NCI-H1417 (cell line): ENCODE measurements at places on chromosomes 16 and 17.

DNA sequence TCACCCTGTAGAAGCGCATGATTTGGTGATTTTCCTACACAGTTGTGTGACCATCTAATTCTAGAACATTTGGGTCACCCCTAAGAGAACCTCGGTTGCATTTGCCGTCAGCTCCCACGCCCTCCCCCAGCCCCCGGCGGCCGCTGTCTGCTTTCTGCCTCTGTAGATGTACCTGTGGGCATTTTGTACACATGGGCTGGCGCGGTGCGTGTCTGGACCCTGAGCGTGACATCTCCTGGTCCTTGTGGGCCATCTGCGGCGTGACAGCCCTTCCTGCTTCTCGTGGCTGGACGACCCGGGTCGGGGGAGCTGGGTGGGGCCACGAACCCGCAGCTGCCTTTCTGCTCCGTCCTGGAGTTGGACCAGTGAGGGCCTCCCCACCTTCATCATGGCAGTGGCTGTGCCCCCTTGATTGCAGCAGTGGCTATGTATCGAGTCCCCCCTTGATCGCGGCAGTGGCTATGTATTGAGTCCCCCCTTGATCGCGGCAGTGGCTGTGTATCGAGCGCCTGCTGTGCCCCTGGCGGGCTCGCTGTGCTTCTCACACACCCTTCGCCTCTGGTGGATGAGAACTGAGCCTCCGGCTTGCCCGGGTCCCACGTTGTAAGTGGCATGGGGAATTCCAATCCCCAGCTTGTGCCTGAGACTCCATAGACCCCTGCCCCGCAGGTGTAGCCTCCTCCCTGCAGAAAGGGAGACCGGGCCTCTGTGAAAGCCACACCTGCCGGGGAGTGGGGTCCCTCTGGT lies 24.1 kb downstream of the GSE1 start:
- no peak for DNase-seq

DNA sequence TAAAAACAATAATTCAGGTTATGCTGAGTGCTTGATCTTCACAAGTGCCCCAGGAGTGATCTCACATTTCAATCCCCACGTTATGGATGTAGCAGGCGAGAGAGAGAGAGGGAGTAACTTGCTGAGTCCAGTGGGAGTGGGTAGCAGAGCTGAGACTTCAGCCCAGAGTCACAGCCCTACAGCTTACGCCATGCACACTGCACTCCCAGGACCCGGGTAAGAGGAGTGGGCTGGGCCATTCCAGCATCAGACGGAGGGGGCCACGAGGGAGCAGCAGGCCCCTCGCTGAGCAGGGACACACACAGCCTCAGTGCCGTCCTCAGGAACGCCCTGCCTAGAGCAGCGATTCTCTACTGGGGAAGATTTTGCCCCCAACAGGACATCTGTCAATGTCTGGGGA lies 9.8 kb upstream of the KIF19 start:
- no peak for DNase-seq

DNA sequence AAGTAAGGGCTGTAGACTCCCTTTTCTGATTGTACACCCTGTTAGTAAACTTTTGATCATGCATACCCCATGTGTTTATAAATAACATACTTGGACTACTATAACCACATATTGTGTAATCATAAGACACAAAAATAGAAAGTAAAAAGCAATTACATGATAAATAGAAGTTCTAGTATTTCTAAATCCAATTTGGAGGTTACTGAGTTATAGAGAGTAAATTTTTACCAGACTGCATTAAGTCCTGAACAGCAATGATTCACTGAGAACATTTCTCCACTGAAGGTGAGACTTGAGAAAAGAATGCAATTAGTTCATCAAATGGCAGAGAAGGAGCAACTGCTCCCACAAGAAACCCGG lies 7.7 kb upstream of the TBKBP1 start:
- DNase-seq = no peak

DNA sequence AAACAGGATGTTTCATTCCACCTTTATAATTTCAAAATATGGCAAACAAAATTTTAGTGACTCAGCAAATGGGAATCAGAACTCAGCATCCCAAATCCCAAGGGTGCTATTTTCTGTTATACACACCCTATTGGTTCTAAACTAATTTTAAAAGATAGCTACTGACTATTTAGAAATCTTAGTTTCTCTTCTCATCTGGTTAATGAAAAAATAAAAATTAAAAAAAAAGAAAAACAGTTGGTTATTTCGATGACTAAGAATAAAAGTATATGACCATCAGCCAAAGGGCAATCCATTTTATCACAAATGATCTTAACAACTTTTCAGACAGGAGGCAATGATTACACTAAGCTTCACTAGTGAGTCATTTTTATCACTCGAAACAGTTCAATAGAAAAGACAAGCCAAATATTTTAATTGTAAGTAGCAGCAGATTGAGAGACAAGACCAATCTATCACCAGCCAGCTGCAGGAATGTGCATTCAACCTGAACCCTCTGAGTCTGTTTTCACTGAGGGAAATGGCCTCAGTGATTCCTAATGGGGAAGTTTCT lies 15.2 kb downstream of the PHLPP2 start:
- DNase-seq = no peak

DNA sequence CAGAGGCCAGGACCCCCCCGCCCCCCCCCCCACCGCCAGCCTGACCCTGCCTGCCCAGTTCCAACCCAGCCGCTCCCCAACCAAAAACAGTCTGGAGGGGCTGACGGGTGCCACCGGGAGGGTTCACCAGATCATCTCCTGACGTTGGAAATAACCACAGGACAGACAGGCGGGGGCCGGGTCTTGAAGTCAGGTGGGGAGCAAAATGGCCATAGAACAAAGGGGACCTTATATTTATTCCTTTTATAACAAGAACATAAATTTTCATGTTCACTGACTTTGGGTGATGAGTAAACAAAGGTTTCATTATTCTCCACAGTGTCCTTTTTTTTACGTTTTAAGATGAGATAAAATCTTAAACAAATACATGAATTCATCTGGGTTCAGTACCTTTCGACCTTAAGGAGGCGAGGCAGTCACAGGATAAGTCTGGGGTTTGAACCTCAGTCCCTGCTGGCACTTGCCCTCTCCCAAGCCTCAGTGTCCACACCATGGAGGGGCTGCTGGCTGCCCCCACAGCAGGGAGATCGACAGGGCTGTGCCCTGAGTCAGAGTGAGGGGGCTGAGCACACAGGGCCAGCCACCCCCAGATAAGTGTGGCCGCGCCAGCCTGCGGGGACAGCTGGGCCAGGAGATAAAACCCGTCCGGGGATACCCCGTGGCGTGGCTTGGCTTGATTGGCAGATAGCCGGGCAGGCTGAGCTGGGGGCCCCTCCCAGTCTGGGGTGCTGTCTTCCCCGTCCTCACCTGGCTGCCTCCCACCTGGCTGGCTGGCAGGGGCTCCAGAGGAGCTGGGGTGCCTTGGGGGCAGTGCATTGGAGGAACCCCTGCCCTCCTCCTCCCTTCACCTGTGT lies 15.0 kb downstream of the SLC7A5 start:
- DNase-seq = no peak

DNA sequence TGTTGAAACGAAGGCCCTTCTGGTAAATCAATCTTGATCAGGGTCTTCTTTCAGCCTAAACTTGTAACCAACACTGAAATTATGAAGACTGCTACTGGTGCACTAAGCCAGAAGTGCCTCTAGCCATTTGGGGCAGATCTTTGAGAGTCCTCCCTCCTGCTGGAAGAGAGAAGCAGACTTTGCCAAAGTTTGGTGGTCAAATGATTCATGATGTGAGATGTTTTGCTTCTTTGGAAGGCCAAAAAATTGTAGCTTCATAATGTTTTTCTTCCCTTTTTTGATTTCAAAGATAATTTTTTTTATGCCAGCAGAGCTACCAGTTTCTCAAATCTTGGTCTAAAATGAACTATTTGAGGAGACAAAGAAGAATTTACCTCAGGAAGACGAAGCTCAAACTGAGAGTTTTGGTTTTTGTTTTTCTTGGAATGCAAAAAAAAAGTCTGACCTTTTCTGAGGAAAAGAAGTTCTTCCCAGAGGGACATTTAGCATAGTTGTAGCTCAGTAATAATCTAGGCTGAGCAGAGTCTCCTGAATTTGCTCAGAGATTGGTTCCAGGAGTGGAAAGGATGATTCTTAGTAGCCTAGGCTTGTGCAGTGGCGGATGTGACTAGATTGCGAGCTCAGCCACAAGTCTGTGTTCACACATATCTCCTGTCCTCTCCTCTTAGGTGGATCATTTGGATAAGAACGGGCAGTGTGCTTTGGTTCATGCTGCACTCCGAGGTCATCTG lies 50.9 kb downstream of the CYB561 start:
- DNase-seq = no peak

GRCh38 chr17:80220054-80220735 lies at the start of the genes SGSH and SLC26A11:
TSS of gene SGSH (minus strand) at chr17:80220333. CDS start at chr17:80220313, 20 bp downstream.
TSS of gene SLC26A11 (plus strand) at chr17:80220427. CDS start at chr17:80221561, 1,134 bp downstream.
- peak; percentile 62 for DNase-seq

GRCh38 chr16:85659805-85660511 lies 28.8 kb downstream of the GINS2 start:
- peak; percentile 68 for DNase-seq

DNA sequence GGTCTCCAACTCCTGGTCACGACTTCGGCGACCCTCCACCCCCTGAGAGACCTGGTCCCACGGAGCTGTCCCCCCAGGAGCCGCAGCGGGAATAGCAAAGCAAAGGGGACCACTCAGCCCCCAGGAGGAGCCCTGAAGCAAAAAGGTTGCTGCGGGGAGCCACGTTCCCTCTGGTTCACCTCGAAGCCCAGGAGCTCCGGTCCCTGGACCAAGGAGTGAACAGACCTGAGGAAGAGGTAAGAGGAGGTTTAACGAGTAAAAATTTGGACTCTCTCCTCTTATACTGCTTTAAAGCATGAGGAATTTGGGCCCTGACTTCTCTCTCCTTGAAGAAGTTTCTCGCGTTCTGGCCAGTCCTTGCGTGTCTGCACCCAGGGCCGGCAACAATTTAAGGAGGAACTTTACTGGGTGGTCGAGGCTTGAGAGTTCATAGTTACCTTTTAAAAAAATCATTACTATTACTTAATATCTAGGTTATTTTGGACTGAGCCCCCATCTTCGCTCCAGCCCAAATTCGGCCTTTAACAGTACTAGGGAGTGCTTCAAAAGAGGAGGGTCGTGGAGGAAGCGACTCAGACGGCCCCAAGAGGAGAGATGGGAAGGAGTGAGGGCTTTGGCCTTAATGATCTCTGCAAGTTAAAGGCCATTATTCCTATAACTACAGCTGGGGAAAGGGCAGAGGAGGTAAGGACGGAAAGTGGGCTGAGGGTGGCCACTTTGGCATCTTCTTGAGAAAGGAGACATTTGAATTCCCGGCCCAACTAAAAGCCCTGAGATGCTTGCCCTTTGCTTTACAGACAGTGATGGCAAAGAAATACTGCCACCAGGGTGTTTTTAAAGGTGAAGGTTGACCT lies 16.9 kb upstream of the HOXB9 start:
- DNase-seq = no peak

DNA sequence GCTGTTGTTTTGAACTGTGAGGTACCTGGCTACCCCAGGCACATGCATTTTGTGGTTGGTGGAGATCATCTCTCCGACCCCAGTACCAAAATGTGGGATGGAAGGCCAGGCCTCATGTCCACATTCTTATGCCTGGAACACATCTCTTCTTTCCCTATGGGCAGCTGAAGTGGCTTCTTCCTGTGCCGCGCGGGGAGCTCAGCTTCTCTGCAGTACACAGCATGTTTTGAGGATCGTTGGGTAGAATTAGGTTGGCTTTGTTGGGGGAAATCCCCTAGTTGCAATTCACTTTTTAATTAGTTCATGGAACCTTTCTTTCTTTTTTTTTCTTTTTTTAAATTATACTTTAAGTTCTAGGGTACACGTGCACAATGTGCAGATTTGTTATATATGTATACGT lies 242.1 kb downstream of the MSI2 start:
- no peak for DNase-seq

DNA sequence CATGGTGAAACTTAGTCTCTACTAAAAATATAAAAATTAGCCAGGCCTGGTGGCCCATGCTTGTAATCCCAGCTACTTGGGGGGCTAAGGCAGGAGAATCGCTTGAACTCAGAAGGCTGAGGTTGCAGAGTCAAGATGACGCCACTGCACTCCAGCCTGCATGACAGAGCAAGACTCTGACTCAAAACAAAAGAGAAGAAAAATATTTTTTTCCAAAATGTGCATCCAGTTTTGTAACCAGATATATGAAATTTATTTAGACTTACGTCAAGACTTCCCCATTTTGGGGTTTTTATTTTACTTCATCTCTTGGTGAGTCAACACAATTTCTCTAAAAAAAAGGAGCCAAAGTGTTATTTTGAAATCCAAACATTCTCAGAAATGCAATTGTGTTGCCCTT lies 5.5 kb upstream of the TM4SF5 start:
- DNase-seq = no peak

DNA sequence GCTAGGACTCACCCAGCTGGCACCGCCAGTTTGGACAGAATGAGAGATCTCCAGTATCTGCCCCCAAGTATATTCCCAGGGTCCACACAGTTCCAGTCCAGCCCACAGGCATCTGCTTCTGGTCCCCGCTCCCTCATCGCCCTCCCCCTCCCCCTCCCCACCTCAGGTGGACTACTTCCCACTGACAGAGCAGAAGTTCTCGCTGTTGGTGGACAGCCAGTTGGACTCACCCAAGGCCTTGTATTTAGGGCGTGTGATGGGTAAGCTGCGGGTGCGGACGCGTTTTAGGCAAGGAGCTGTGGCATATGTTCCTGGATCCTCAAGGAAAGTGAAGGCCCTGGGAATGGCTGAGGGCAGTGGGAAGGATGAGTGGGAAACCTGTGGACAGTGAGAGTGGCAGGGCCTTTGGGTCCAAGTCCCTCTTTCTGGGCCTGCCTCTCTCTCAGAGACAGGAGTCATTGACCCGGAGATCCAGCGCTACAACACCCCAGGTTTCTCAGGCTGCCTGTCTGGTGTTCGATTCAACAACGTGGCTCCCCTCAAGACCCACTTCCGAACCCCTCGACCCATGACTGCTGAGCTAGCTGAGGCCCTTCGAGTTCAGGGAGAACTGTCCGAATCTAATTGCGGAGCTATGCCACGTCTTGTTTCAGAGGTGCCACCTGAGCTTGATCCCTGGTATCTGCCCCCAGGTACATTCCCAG lies 14.9 kb downstream of the CNTNAP1 start:
- DNase-seq = no peak

DNA sequence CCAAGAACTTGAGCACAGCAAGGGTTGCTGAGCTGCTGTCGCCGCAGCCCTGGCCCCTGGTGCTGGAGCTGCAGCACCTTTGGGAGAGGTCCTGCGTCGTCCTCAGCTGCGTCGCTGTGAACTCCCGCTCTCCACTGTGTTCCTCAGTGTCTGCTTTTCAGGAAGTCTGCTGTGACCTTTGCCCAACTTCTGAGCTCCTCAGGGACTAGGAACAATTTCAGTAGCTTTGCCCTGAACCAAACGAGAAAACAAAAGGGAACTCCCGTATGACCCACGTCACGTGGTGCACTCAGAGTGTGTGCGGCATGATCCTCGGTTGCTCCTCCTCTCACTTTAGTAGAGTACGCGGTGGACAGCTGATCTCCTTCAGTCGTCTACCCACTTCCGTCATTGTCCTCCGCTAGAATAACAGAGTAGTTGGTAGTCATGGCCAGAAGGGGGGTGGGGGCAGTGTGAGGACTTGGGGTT lies 44.2 kb downstream of the WDR45B start:
- no peak for DNase-seq
